ENCODE measurements at places on chromosomes 2 and 18. TPM values are rescaled to one million over a fixed set of nuclear protein-coding genes. Genes with fewer than 3 reads are reported as not detected.

DNA sequence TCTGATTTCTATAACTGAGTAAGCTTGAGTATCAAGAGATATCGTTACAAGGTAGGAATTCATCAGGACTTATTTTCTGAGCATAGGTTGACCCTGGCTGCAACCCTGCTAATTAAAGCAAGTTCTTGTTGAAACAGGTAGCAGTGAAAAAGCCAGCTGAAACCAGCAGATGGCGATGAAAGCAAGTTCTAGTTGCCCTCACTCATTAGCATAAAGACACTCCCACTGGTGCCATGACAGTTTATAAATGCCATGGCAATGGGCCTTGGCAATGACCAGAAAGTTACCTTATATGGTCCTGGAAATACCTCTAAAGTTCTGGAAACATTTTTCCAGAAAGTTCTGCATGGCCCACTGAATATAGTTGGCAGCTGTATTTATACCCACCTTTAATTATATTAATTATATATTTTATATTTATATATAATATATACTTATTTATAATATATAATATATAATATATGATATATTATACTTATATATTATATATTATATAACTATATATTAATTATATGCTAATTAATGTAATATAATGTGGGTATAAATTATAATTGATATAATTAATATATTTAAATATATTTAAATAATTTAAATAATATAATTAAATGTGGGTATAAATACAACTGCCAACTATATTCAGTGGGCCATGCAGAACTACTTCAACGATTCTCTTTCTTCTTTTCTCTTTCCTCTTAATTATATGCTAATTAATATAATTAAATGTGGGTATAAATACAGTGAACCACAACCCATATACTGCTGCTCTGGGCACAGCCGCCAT, 188.0 kb downstream of the CDH7 start:
- DNase-seq, result peak; percentile 13
- no peaks in the 10 kb centered on the region for H3K36me3 ChIP-seq
- no peaks in the 10 kb centered on the region for H3K4me1 ChIP-seq
- no peak overlapping the region for H3K4me3 ChIP-seq

The LYPD6 gene
- 10.7 TPM for total RNA-seq

DNA sequence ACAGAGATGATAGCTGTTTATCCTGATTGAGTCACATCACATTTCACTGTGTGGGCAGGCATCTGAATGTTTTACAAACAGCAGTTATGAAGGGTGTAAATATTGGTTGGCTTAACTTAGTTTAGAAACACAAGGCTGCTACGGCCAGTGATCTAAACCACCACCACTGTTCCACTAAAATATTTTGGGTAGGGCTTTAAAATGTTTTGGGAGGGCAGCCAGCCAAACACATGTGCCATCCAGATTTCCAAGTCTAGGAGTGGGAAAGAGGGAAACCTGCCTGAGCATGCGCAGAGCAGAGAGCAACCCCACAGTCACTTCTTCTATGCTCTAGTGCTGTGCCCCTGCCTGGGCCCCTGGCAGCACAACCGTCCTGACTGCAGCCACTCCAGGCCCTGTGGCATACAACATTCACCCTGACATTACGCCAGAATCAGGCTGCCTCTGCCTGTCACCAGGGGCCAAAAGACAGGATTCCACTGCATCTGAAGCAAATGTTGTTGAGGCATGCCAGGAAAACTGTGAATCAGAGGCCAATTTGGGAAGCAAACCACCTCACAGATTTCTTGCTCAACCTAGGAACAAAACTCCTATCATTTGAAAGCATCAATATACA, 74.8 kb upstream of the COL5A2 start:
- H3K36me3 ChIP-seq, result no peaks in the 10 kb centered on the region
- peak; percentile 10 for DNase-seq
- H3K4me1 ChIP-seq, result no peaks in the 10 kb centered on the region
- H3K4me3 ChIP-seq, result no peak overlapping the region

The ZC3H6 gene
- 10.7 TPM for total RNA-seq

DNA sequence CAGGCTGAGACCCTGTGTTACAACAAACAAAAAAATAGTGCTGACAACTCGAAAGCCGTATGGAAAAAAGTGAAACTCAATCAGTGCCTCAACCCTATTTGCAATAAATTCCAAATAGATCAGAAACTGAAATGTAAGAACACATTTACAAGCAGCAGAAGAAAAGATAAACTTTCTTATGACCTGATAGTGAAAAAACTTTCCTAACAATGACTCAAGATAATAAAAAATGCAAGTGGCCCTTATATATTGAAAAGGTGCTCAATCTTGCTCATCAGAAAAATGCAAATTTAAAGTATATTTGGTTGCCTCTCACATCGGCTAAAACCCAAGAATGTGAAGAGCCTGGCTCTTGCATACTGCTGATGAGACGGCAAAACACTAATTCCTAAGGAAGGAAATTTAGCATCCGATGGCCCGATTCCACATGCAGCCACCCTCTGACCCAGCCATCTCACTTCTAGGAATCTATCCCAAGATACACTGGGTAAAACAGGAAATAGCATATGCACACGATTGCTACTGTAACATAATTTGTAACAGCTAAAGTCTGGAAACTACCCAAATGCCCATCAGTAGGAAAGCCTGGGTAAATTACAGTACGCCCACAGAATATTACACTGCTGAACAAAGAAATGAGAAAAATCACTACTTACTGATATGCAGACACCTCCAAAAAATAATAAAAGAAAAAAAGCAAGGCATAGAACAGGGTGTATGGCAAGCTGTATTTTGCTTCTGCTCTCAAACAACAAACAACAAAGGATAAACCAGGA, 56.8 kb downstream of the HDLBP start:
- H3K36me3 ChIP-seq, result peaks cover 76% of the 10 kb centered on the region
- H3K4me1 ChIP-seq, result no peaks in the 10 kb centered on the region
- no peak for DNase-seq
- no peak overlapping the region for H3K4me3 ChIP-seq
- H3K27me3 ChIP-seq, result no peaks in the 10 kb centered on the region

The TMEM163 gene
- total RNA-seq, result 45.8 TPM

DNA sequence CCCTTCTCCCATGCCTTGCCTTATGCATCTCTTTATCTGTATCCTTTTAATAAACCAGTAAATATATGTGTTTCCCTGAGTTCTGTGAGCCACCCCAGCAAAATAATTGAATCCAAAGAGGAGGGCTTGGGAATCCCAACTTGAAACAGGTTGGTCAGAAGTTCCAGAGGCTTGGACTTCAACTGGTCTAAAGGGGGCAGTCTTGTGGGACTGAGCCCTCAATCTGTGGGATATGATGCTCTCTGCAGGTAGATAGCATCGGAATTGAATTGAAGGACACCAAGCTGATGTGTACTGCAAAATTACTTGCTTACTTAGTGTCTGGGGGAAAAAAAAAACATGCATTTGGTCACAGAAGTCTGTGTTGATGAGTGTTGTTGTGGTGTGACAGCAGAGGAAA, 1033.5 kb upstream of the TMEFF2 start:
- no peak overlapping the region for H3K27ac ChIP-seq
- no peaks in the 10 kb centered on the region for H3K4me1 ChIP-seq
- no peaks in the 10 kb centered on the region for H3K36me3 ChIP-seq

- DNase-seq, result no peak
- H3K27ac ChIP-seq, result peak overlapping the region; percentile 49
- H3K4me1 ChIP-seq, result peaks cover 7% of the 10 kb centered on the region
- H3K36me3 ChIP-seq, result no peaks in the 10 kb centered on the region
- no peak overlapping the region for H3K4me3 ChIP-seq
- H3K27me3 ChIP-seq, result no peaks in the 10 kb centered on the region
Measured at GRCh38 chr2:105309147-105309545, 20.4 kb downstream of the TGFBRAP1 start.

DNA sequence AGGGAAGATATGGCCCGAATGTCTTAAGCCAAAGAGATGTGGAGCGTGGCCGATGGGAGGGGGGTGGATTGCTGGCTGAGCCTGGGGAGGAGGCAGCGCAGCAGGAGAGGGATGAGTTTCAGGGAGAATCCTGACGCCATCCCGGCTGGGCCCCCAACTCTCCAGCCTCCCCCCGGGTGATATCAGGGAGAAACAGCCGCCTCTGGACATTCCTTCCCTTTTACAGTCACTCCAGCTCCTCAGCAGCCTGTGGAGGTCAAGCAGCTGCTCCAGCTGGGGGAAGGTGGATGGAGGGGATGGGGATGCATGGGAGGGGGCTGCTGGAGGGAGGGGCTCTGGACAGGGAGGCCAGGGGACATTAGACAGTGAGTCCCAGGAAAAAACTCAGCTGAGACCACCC, 9.5 kb upstream of the DES start:
- DNase-seq, result peak; percentile 17
- H3K4me1 ChIP-seq, result peaks cover 53% of the 10 kb centered on the region
- no peak overlapping the region for H3K4me3 ChIP-seq
- H3K27me3 ChIP-seq, result no peaks in the 10 kb centered on the region

DNA sequence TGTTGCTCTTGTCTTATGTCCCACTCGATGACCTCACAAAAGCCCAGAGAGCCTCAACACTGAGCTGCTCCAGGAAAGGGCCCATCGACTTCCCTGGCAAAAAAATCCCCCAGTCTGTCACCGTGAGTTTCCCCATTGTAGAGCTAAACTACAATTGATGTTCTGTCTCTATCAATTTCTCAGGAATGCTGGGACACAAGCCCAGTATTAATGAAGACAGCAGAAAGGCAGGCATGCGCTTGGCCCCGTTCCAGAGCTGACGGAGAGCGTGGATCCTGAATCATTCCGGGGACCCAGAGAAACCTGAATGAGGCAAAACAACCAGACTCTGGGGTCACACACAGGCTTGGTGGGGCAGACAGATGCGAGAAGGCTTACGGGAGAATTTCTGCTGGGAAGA, 146.9 kb downstream of the TTC32 start:
- H3K4me3 ChIP-seq, result no peak overlapping the region
- H3K27me3 ChIP-seq, result peaks cover 6% of the 10 kb centered on the region
- DNase-seq, result peak; percentile 52
- H3K36me3 ChIP-seq, result no peaks in the 10 kb centered on the region
- H3K4me1 ChIP-seq, result no peaks in the 10 kb centered on the region
- H3K27ac ChIP-seq, result no peak overlapping the region

DNA sequence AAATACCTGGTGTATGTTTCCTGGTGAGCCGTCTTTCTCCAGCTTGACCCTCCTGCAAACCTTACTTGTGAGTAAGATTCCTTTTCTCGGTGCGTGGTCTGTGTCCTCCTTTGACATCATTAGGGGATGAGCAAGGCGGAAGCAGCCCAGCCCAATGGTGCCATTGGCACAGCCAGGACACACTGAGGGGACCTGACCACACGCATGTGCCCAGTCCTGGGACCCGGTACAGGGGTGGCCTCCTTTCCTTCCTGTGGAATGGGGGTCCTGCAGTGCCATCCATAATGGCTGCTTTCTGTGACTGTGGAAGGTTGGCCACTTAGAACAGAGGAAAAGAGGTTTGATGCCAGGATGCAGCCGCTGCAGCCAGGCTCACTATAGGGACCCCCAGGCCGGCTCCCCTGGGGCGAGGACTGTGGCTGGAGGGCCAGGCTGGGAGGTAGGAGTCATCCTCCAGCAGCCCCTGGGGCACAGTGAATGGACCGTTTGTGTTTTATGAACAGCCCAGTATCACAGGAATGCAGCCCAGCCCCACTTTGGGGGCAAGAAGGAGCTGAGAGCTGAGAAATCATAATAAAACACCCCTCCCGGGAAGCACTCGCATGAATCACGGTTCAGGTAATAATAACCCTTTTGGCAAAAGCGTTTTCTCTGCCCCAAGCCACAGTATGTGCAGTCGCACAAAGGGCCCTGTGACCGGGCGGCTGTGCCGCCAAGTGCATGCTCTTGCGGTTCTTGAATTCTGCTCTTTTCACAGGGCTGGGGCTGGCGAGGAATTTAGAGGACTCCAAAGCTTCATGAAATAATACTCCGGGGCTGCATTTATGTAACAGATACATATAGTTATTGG, 73.2 kb downstream of the ASB1 start:
- H3K4me1 ChIP-seq, result no peaks in the 10 kb centered on the region
- H3K36me3 ChIP-seq, result no peaks in the 10 kb centered on the region
- no peak overlapping the region for H3K4me3 ChIP-seq
- H3K27ac ChIP-seq, result no peak overlapping the region
- no peak for DNase-seq

The BCL11A gene
- total RNA-seq, result 15.7 TPM

The SOCS6 gene
- 17.5 TPM for total RNA-seq

- no peaks in the 10 kb centered on the region for H3K36me3 ChIP-seq
- no peak overlapping the region for H3K27ac ChIP-seq
- H3K4me1 ChIP-seq, result peaks cover 3% of the 10 kb centered on the region
- H3K4me3 ChIP-seq, result no peak overlapping the region
Measured at GRCh38 chr18:63137999-63138435, 181.6 kb downstream of the BCL2 start.

The PTH2R gene
- 0.09 TPM for total RNA-seq

DNA sequence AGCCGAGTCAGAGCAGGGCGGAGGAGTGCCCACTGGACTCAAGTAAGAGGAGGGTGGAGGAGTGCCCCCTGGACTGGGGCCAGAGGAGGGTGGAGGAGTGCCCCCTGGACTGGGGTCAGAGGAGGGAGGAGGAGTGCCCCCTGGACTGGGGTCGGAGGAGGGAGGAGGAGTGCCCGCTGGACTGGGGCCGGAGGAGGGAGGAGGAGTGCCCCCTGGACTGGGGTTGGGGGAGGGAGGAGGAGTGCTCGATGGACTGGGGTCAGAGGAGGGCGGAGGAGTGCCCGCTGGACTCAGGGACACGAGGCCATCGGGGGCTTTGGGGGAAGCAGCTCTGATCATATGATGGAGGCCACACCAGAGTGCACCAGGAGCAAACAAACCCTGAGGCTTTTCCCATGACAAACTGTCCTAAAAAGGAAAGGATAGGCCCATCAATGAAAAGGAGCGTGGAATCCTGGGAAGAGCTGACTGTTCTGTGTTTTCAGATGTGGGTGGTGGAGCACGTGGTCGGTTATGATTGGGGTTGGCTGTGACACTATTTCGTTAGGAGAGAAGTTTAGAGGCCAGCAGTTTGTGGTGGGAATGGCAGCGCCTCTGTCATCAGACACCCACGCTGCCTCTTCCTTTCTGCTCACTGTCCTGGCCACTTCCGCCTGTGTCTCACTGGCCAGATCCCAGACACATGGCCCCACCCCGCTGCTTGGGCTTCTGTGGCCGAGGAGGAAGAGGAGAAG, 24.5 kb upstream of the HPCAL1 start:
- no peak overlapping the region for H3K4me3 ChIP-seq
- H3K36me3 ChIP-seq, result no peaks in the 10 kb centered on the region
- no peaks in the 10 kb centered on the region for H3K27me3 ChIP-seq
- H3K4me1 ChIP-seq, result no peaks in the 10 kb centered on the region

The STK17B gene
- total RNA-seq, result 3.4 TPM

The TNS1 gene
- total RNA-seq, result 45.0 TPM

DNA sequence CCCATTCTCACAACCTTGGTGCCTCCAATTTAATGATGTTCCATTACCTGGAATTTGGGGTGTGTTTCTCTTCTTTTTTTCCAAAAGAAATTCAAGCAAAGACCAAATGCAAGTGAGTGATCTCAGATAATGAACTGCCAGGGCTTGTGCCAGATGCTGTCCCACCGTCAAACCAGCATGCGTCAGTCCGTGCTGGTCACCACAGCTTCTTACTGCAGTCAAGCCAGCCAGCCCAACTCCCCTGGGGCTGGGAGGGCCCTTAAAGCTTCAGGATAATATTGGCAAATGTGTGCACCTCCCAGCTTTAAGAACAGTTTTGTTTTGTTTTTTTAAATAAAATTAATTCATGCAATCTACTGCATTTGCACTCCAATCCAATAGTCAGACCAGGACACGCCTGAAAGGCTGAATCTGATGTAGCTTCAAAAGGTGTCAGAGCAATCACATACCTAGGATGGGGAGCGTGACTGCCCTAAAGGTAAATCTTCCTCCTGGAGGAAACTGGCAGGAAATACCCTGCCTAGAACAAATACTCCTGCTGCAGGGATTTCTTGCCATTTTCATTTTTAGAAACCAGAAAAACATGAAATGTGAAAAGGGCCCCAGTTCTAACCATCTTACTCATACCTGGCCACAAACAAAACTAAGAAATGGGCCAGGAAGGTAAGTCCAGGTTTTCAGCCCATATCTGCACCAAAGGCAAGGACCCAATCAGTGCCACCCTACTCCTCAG, 26.8 kb upstream of the SP3 start:
- no peak overlapping the region for H3K4me3 ChIP-seq
- no peaks in the 10 kb centered on the region for H3K27me3 ChIP-seq
- peaks cover 8% of the 10 kb centered on the region for H3K4me1 ChIP-seq
- H3K36me3 ChIP-seq, result no peaks in the 10 kb centered on the region

Data from cardiac muscle cell (in vitro differentiated cells and primary cell).